GM12878 (cell line): ENCODE measurements at places on chromosomes 11 and 22. TPM values are rescaled to one million over a fixed set of nuclear protein-coding genes. Genes with fewer than 3 reads are reported as not detected.

GRCh38 chr22:36299911-36300310, 47.0 kb downstream of the APOL1 start:
- no peak for DNase-seq
- no peak overlapping the region for H3K4me3 ChIP-seq
- peaks cover 52% of the 10 kb centered on the region for H3K36me3 ChIP-seq
- H3K27ac ChIP-seq: no peak overlapping the region
- H3K4me1 ChIP-seq: no peaks in the 10 kb centered on the region

- no peaks in the 10 kb centered on the region; the same call in 1 of the 2 replicates for H3K36me3 ChIP-seq
- H3K4me3 ChIP-seq: no peak overlapping the region
- H3K27ac ChIP-seq: no peak overlapping the region
- DNase-seq: no peak
Measured at GRCh38 chr11:5666402-5666793, 18.5 kb downstream of the TRIM5 start.

DNA sequence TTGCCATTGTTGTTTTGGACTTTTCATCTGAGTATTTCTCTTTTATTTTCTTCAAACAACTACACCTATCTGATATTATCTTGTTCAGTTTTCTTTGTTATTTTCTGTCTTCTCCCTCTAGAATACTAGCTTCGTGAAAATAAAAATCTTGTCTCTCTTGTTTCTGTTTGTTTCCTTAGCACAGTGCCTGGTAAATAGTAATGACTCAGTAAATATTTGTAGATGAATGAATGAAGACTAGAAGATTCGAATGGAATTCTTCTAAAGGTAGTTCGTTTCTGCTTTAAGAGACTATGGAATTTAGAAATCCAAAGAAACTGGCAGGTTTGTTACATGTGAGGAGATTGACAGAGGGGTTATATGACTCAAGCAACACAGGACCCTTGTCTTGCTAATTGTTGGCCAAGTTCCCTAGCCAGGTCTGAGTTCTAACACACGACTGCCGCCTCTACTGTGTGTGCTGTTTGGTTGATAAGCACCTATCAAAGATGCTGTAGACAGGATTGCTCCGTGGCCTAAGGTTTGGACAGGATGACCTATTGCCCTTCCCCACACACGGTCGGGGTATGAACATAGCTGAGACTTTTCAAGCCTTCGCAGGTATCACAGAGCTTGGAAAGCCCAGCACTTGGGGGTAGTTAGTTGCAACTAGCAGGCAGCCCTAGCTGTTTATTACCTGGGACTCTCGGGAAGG, 831 bp upstream of the TMEM135 start:
- no peaks in the 10 kb centered on the region; the same call in 1 of the 2 replicates for H3K4me1 ChIP-seq
- H3K27me3 ChIP-seq: no peaks in the 10 kb centered on the region
- no peak overlapping the region for H3K27ac ChIP-seq
- DNase-seq: no peak
- H3K4me3 ChIP-seq: peak overlapping the region; percentile 51; the same call in 1 of the 2 replicates

GRCh38 chr22:27724157-27724556, 77.4 kb downstream of the MN1 start:
- DNase-seq: no peak
- no peak overlapping the region for H3K4me3 ChIP-seq
- no peaks in the 10 kb centered on the region for H3K36me3 ChIP-seq
- H3K4me1 ChIP-seq: no peaks in the 10 kb centered on the region
- no peak overlapping the region for H3K27ac ChIP-seq
- H3K27me3 ChIP-seq: no peaks in the 10 kb centered on the region

- no peak for DNase-seq
- H3K36me3 ChIP-seq: no peaks in the 10 kb centered on the region
- H3K27ac ChIP-seq: no peak overlapping the region
- no peak overlapping the region for H3K4me3 ChIP-seq
Measured at GRCh38 chr11:124917115-124917637, 1.9 kb upstream of the HEPN1 start.

DNA sequence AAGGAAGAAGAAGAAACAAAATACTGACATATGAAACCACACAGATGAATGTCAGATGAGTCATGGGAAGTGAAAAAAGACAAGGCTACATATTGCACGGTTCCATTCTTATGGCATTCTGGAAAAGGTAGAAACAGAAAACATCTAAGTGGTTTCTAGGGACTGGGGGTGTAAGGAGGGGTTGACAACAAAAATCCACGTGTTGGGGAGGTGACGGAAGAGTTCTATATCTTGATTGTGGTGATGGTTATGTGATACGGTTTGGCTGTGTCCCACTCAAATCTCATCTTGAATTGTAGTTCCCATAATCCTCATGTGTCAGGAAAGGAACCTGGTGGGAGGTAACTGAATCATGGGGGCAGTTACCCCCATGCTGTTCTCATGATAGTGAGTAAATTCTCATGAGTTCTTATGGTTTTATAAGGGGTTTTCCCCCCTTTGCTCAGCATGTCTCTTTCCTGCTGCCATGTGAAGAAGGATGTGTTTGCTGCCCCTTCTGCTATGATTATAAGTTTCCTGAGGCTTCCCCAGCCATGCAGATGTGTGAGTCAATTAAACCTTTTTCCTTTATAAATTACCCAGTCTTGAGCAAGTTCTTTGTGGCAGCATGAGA, 6.4 kb upstream of the ARFGAP3 start:
- DNase-seq: peak; percentile 46
- H3K4me3 ChIP-seq: no peak overlapping the region
- H3K4me1 ChIP-seq: peaks cover 9% of the 10 kb centered on the region
- H3K36me3 ChIP-seq: no peaks in the 10 kb centered on the region; the same call in none of the 2 replicates
- peak overlapping the region; percentile 24; the same call in 1 of the 2 replicates for H3K27ac ChIP-seq

DNA sequence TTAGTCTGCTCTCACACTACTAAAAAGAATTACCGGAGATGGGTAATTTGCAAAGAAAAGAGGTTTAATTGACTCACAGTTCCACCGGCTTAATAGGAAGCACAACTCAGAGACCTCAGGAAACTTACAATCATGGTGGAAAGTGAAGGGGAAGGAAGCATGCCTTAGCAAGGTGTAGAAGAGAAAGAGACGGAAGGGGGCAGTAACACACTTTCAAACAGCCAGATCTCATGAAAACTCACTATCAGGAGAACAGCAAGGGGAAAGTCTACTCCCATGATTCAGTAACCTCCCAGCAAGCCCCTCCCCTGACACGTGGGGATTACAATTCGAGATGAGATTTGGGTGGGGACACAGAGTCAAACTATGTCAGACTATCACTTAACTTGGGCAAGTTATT, 236.6 kb upstream of the ANO3 start:
- H3K4me3 ChIP-seq: no peak overlapping the region
- no peak for DNase-seq
- H3K36me3 ChIP-seq: no peaks in the 10 kb centered on the region

- H3K4me3 ChIP-seq: no peak overlapping the region
- H3K4me1 ChIP-seq: no peaks in the 10 kb centered on the region
- no peak for DNase-seq
- no peak overlapping the region for H3K27ac ChIP-seq
- no peaks in the 10 kb centered on the region for H3K27me3 ChIP-seq
Measured at GRCh38 chr11:108643974-108644373, 20.9 kb upstream of the DDX10 start.

DNA sequence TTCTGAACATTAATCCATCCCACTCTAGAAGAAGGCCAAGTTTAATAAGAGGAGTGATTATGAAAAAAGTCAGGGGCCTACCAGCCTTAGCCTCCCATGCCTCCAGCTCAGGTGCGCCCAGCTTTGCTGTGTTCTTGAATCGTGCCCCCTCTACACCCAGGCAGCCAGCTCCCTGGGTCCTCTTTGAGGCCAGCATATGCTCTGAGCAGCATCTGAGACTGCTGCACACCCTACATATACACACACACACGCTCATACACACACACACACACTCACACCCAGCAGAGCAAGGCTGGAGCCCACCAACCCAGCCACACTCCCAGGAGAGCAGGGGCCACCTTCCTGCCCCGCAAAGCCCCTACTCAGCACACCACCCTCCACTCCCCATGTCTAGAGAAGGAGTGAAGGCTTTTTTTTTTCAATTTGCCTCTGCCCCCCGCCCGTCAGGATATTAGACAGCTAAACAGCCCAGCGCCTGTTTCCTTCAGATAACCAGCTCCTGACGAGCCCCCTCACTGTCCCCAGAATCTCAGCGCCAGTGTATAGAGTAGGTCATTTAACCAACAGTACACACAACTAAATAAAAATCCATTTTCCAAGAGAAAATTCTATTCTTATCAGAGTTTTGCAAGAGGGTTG, 121.6 kb downstream of the BUD13 start:
- H3K36me3 ChIP-seq: no peaks in the 10 kb centered on the region
- peaks cover 2% of the 10 kb centered on the region; the same call in 1 of the 2 replicates for H3K27me3 ChIP-seq

- no peaks in the 10 kb centered on the region for H3K27me3 ChIP-seq
- no peak overlapping the region for H3K4me3 ChIP-seq
- no peaks in the 10 kb centered on the region for H3K4me1 ChIP-seq
- no peak overlapping the region for H3K27ac ChIP-seq
- DNase-seq: no peak
Measured at GRCh38 chr11:19890308-19890707, 177.7 kb downstream of the NAV2 start.

- no peaks in the 10 kb centered on the region for H3K4me1 ChIP-seq
- no peaks in the 10 kb centered on the region for H3K36me3 ChIP-seq
- no peak overlapping the region for H3K4me3 ChIP-seq
- H3K27me3 ChIP-seq: no peaks in the 10 kb centered on the region
Measured at GRCh38 chr11:20058749-20059458, 101.4 kb downstream of the DBX1 start.

- DNase-seq: no peak
- H3K36me3 ChIP-seq: no peaks in the 10 kb centered on the region
- H3K4me1 ChIP-seq: peaks cover 28% of the 10 kb centered on the region
- H3K27ac ChIP-seq: no peak overlapping the region
- no peaks in the 10 kb centered on the region for H3K27me3 ChIP-seq
Measured at GRCh38 chr22:50313021-50313420, 5.6 kb upstream of the PLXNB2 start.

DNA sequence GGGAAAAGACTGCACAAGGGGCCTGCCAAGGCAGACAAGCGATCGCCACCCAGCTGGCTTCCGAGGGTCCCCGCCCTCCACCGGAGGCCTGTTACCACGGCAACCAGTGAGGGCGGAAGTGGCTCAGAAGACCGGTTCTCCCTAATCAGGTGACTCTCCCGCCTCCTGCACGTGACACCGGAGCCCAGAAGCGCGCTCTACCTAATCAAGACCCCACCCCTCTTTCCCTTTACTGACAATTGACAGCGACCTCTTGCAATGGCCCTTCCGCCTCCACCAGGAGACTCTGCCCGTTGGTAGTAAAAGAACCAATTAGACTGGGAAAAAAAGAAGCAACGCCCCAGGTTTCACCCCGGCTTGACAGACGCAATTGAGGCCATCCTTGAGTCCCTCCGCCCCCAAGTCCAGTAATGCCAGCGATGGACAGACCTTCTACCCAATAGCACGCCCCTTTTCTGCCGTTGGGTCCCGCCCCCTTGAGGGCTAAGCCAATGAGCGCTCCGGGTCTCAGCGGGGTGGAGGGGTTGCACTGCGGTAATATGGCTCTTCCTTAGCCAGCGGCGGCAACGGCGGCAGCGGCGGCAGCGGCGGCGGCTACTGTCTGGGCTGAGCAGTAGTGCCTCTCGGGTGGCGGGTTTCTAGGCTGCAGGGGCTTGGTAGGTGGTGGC, at the start of gene UVRAG:
UVRAG (plus strand) TSS at position 534 of the 668 bp plus-strand sequence. CDS start 198 bp downstream, outside the sequence.
- H3K4me1 ChIP-seq: peaks cover 39% of the 10 kb centered on the region
- H3K27me3 ChIP-seq: no peaks in the 10 kb centered on the region
- H3K27ac ChIP-seq: peak within 1 kb of the TSS; percentile 94
- H3K36me3 ChIP-seq: no peaks in the 10 kb centered on the region
- peak within 1 kb of the TSS; percentile 93 for H3K4me3 ChIP-seq

GRCh38 chr22:43238526-43239006, 51.6 kb upstream of the TTLL12 start:
- no peak for DNase-seq
- H3K27ac ChIP-seq: no peak overlapping the region
- no peaks in the 10 kb centered on the region for H3K36me3 ChIP-seq
- H3K4me3 ChIP-seq: no peak overlapping the region
- H3K27me3 ChIP-seq: peaks cover 9% of the 10 kb centered on the region

DNA sequence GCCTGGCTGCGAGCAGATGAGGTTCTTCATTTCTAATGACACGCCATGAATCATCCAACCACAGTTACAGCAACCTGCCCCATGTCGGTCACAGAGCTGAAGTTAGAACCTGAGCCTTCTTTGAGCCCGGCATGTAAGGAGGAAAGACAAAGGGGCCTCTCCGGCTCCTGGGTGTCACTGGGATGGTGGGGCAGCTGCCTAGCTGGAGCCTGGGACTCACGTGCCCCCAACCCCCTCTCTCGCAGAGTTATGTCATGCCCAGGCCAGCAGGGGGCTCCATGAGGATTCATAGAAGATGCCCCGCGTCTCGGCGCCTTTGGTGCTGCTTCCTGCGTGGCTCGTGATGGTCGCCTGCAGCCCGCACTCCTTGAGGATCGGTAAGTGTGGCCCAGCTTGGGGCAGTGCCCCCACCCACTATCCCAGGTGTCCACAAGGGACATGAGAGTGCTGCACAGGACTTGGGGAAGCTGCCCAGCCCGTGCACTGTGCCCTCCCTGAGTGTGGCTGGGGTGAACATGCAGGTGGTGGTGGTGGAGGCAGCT, 148.5 kb downstream of the GRIK4 start:
- H3K27ac ChIP-seq: no peak overlapping the region
- no peak overlapping the region for H3K4me3 ChIP-seq
- no peak for DNase-seq
- no peaks in the 10 kb centered on the region; the same call in 1 of the 2 replicates for H3K27me3 ChIP-seq

GRCh38 chr22:27614006-27614649, 187.4 kb downstream of the MN1 start:
- no peaks in the 10 kb centered on the region for H3K36me3 ChIP-seq
- no peak overlapping the region for H3K4me3 ChIP-seq

DNA sequence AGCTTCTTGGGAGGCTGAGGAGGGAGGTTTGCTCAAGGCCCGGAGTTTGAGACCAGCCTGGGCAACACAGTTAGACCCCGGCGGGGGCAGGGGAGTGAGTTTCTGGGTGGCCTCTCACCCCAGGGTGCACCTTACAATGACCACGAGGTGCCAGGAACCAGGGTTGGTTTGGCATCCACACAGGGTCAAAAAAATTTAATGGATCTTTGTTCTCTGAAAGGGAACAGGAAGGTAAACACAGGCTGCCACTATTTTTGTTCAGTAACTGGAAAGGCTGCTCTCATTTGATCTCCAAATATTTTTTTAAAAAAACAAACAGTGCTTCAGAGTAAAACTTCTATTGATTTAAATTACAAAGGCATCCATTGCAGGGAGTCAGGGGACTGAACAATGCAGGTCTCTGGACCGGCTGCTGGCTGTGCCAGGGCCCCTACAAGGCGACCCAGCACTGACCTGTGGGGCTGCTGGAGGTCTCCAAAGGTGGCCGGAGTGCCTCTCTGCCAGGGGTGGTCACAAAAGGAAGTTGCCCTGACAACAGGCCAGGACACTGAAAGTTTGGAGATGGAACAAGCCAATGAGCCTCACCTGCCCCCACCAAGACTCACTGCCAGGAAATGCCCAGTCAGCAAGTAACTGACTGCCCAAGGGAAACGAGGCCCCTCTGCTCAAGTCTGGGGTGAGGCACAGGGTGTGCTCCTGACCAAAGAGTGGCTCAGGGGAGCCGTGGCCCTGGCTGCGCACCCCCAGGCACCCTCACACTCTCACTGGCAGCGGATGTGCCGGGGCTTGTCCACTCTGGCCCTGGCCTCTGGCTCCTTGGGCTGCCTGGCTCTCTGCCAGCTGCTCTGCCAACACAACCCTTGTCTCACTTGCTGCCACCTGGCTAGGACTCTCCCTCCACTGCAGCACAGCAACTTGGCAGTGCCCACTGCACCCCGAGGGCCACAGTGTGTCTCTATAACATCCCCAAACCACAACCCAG, 51.8 kb downstream of the ARFGAP3 start:
- no peaks in the 10 kb centered on the region for H3K27me3 ChIP-seq
- no peak for DNase-seq
- H3K36me3 ChIP-seq: peaks cover 15% of the 10 kb centered on the region; the same call in 1 of the 2 replicates
- no peak overlapping the region for H3K4me3 ChIP-seq
- no peak overlapping the region for H3K27ac ChIP-seq

FAT3 gene
- 0.13 TPM in 1 of 2 replicates, not detected in the other for total RNA-seq

DDI1 gene
- total RNA-seq: not detected in 2 replicates

TRIM48 gene
- total RNA-seq: not detected in 2 replicates

LMO2 gene
- total RNA-seq: 0.98 and 1.7 TPM in 2 replicates

BACE1 gene
- 0.29 and 0.62 TPM in 2 replicates for total RNA-seq

LINC01488 gene
- total RNA-seq: not detected in 2 replicates

OR6A2 gene
- not detected in 2 replicates for total RNA-seq
